ENCODE measurements at places on chromosomes 12 and 14.

GRCh38 chr12:26017484-26018211 lies 59.2 kb downstream of the RASSF8 start:
- DNase-seq = no peak

DNA sequence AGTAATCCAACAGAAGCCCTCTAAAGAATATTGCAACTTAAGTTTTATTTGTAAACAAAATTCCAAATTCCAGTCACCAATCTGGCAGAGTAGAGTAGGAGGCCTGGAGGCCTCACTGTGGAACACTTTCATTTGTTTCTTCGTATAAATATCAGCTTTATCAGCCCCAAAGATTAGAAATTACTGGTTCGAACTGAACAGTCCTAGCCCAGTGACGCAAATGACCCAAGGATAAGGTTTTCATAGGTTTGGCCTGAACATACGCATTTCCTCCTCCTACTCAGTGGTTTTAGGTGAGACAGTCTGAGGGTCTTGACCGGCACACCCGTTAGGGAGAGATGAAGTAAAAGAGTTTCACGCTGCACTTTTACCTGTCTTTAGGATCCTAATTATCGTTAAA lies 1.7 kb downstream of the CDC42BPB start:
- DNase-seq = no peak

GRCh38 chr12:16763901-16764300 lies 157.9 kb upstream of the LMO3 start:
- no peak for DNase-seq

GRCh38 chr12:54891717-54892478 lies 37.6 kb downstream of the MUCL1 start:
- DNase-seq = no peak

GRCh38 chr14:92734618-92735017 lies 13.8 kb downstream of the LGMN start:
- no peak for DNase-seq

GRCh38 chr12:21543151-21543550 lies 17.1 kb downstream of the SPX start:
- DNase-seq = no peak

GRCh38 chr14:64444140-64444539 lies 21.2 kb upstream of the AKAP5 start:
- DNase-seq = no peak

DNA sequence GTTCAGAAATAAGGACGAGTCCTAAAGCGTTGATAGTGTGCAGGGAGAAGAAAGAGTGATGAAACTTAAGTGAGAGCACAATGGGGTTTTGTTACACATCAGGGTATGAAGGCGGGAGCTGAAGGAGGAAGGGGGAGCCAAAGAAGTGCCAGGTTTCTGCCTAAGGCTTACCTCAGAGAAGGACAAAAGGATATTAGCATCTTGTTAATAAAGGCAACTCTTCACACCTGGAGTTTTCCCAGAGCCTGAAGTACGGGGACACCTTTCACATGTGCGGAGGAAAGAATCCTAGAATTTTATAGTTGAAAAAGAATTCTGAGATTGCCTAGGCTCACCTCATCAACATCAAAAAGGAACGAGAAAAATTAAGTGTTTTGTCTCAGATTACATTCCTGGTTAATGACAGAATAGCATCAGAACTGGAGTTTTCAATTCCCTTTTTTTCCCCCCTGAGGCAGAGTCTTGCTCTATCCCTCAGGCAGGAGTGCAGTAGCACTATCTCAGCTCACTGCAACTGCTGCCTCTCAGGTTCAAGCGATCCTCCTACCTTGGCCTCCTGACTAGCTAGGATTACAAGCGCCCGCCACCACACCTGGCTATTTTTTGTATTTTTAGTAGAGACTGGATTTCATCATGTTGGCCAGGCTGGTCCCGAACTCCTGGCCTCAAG lies 2.2 kb upstream of the SAV1 start:
- DNase-seq = no peak

DNA sequence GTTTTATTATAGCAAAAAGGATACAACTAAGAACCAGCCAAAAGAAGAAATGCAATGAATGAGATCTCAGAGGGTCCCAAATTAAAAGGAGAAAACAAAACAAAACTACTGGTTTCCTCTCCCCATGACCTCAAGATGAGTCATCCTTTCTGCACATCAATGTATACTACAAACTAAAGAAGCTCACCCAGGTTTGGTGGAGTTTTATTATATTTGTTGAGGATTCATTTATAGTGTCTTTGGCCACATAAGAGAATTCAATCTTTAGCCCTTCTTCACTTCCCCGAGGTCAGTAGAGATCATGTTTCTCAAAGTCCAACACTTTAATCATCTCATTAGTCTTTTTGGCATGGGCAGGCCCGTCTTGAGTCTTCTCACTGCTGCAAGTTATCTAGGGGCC lies 210.6 kb downstream of the SLC6A15 start:
- DNase-seq = no peak

GRCh38 chr12:32402946-32403345 lies 3.6 kb downstream of the FGD4 start:
- no peak for DNase-seq

DNA sequence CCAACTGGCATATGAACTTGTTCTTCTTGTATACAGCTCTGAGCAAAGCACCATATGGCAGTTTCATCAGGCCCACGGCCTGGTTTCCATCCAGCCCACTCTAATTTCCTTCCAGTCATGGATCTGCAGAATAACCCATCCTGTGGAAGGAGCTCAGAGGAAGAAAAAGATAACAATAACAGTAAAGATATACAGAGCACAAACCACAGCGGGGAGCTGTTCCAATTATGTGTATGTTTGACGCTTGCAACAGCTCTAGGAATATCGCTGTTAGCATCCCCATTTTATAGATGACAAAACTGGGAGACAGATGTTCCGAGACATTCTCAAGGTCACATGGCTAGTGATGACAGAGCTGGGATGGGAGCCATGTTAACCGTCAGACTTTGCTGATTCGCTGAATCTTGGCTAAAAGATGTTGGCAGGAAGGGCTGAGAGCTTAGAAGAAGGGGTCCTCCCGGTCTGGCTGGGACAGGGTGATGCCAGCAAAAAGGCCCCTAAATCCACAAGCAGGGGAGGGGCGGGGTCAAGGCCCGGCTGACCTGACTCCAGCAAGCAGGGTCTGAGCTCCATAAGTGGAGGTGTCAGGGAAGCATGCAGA lies 34.4 kb upstream of the CIPC start:
- no peak for DNase-seq

Measured in cerebellar nuclear complex (tissue), 1 donor.